Activated naive CD4-positive, alpha-beta T cell (primary cell): ENCODE measurements at places on chromosomes 4 and X.

DNA sequence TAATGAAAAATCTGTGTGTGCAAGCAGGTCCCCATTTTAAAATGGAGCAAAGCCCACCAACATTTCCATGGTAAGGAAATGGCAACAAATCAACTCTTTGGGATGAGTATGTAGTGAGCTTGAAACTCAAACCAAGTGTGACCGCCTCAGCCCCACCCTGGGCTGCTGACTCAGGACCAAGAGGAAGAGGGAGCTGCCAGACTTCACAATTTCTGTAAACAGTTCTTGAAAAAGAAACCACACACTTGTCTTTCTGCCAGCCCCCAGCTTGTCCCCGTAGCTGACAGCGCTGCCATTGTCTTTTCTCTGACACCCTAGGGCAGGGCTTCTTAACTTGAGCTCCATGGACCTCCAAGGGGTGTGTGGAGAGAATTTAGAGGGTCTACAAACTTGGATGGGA lies 10.3 kb downstream of the RTL5 start:
- DNase-seq: peak; percentile 1

- no peak for DNase-seq
These were observed 56.0 kb downstream of the ZFYVE28 start for GRCh38 chr4:2362266-2363055.

DNA sequence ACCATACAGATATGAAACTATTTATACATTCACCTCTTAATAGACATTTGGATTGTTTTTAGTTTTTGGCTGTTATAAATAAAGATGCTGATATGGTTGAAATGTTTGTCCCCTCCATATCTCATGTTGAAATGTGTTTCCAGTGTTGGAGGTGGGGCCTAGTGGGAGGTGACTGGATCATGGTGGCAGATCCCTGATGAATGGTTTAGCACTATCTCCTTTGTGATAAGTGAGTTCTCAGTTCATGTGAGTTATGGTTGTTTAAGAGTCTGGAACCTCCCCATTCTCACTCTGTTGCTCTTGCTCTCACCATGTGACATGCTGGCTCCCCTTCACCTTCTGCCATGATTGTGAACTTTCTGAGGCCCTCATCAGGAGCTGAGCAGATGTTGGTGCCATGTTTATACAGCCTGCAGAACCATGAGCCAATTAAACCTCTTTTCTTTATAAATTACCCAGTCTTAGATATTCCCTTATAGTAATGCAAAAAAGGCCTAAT lies 12.2 kb upstream of the CLGN start:
- no peak for DNase-seq

- no peak for DNase-seq
These were observed 26.5 kb downstream of the SPARCL1 start for GRCh38 chr4:87502580-87503238.

GRCh38 chr4:53541577-53542206 lies 49.6 kb downstream of the LNX1 start:
- DNase-seq: no peak

DNA sequence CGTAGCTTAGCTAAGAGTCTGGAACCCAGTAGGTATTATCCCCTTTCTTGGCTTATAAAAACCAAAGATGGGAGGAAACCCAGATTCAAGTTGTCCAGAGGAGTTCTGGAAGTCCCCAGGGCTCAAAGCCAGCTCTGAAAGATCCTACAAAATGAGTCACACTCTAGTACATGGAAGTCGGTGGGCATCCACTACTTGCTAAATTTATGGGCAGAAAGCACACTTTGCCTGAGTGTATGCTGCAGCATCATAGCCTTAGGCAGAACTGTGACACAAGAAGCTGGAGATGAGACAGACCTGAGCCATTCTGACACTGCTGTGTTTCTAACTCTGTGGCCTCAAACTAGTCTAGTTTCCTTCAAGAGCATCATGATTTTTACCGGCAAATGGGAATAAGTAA lies 429.3 kb downstream of the AFF2 start:
- DNase-seq: no peak

GRCh38 chr4:139556071-139556723 lies at the start of gene SETD7:
SETD7 (minus strand) TSS chr4:139556219; CDS start chr4:139556137, 82 bp downstream.
- peak; percentile 31 for DNase-seq

DNA sequence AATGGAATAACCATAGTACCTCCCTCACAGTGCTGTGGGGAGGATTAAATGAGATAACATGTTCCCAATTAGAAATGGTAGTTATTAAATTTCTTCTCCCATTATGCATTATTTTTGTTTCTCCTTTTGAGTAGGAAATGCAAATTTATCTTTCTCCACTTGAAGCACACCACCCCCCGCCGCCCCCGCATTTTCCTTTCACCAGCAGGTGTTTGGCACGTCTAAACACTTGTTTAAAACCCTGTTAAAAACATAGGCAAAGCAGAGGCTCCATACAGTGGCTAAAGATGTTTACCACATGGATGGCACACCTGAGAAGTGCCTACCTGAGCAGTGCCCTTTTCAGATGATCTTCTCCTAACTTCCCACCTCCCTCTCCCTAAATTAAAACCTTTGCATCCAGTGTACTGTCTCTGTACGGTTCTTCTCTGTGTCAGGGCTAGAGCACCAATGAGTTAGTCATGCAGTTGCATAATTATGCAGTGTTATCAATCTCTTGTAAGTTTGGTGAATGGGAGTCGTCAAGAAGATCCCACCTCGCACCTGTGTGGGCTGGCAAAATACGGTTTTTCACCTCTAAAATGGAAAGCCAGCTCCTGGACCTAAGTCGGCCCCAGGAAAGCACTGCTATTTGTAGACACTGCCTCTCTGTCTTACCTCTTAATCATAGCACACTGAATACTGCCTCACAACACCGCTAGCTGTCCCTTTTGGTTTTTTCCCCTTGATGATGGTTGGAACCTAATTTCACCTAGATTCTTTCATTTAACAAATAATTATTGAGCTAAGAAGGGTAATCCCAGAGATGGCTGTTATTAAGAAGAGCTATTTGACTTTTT lies 122.0 kb downstream of the CT47B1 start:
- no peak for DNase-seq

- no peak for DNase-seq
These were observed 119.8 kb upstream of the TSPAN5 start for GRCh38 chr4:98778206-98778605.

- no peak for DNase-seq
These were observed 146.8 kb upstream of the USP9X start for GRCh38 chrX:40938423-40938822.

DNA sequence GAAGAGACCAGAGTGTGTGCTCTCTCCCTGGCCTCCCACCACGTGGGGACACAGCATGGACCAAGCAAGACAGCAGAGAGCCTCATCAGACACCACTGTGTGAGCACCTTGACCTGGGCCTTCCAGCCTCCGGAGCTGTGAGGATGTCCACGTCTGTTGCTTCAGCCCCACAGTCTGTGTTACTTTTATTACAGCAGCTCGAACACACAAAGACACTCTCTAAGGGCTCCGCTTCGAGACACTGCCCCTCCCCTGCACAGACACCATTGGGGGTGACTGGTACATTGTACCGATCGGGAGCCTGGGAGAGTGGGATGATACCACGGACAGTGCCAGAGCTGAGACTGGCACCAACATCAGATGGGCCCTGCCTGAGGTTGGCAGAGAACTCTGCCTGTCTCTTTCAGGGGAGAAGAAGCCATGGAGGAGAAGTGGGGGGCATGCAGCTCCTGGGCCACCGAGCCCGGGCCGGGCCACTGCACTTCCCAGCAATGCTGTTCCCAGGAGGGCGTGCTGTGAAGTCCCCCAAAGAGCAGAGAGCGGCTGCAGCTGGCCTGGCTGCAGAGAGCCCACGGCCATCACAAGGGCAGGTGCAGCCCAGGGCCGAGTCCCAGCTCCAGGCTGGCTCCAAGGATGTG lies 48.1 kb upstream of the HMX1 start:
- DNase-seq: no peak

GRCh38 chrX:39508300-39508692 lies 589.5 kb downstream of the BCOR start:
- DNase-seq: no peak

GRCh38 chr4:25588206-25588605 lies 67.4 kb upstream of the SLC34A2 start:
- DNase-seq: no peak

GRCh38 chr4:121127100-121127499 lies 37.0 kb downstream of the TNIP3 start:
- DNase-seq: no peak

DNA sequence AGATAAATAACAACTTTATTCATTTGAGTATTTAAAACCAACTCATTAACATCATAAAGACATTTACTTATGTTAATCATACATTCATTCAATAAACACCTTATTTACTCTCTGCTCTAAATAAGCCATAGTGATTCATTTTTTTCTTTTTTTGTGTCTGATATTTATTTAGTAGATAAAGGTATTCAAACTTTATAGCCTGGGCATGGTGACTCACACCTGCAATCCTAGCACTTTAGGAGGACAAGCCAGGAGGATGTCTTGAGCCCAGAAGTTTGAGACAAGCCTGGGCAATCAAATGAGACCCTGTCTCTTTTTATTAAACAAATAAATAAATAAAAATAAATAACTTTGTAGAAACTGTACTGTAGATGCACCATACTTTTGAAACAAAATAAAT lies 771.3 kb upstream of the PCDH7 start:
- DNase-seq: no peak

- no peak for DNase-seq
These were observed 159.6 kb upstream of the CTSO start for GRCh38 chr4:156113138-156113765.
